Kidney (tissue), 22 donors: ENCODE measurements at places on chromosomes 11 and 22. TPM values are rescaled to one million over a fixed set of nuclear protein-coding genes. Genes with fewer than 3 reads are reported as not detected.

Gene ST14
- 59.3 TPM for polyA plus RNA-seq

- DNase-seq: no peak
Observed at GRCh38 chr11:14094481-14095037, 132.0 kb downstream of the SPON1 start.

DNA sequence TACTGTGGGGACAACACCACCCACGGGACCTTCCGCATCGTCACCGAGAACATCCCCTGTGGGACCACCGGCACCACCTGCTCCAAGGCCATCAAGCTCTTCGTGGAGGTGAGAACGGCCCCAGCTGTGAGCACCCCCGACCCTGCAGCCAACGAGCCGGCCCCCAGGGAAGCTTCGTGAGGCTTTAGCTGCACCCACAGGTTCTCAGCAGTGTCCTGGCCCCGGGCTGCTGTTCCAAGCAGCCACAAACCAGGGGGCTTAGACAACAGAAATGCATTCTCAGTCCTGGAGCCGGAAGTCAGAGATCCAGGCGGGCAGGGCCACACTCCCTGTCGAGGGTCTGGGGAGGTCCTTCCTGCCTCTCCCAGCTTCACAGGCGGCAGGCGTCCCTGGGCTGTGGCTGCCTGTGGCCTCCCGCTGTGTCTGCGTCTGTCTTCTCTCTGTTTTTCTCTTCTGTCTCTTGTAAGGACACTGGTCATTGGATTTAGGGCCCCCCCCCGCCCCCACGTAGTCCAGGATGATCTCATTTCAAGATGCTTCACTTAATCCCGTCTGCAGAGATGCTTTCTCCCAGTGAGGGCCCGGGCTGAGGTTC is 12.5 kb downstream of the MUC5B start:
- no peak for DNase-seq

Gene FOSL1
- 0.37 TPM for polyA plus RNA-seq

Gene RIMBP3C
- not detected for polyA plus RNA-seq

Gene VSIG2
- polyA plus RNA-seq: 11.7 TPM

Gene SAA1
- 6.4 TPM for polyA plus RNA-seq

Gene KRTAP5-1
- not detected for polyA plus RNA-seq

DNA sequence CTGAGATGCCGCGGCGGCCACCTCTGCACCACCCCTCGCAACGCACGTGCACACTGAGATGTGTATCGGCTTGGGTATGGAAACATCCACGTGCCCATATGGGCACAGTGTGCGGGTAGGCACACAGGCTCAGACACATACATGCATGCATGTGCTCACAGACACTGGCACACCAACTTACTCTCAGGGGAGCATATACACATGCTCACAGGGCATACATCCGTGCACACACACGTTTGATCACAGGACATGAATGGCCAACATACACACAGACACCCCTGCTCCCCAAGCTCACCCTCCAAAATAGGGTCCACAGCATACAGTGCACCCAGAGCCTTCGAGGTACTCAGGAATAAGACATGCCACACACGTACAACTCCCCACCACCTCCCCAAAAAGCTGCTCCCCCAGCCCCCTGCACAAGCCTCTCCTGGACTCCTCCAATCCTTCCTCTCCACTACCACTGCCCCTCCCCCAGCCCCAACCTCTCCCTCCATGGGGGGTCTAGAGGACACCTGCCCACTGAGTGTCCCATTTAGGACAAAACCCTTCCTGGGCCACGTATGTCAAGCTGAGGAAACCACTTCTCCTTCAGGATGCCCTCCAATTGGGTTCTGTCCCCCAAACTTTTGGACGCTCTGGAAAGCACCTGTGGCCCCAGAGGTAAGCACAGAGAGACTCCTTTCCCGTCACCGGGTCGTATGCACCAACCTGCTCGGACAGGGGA is 53.1 kb downstream of the SLC22A12 start:
- DNase-seq: no peak

DNA sequence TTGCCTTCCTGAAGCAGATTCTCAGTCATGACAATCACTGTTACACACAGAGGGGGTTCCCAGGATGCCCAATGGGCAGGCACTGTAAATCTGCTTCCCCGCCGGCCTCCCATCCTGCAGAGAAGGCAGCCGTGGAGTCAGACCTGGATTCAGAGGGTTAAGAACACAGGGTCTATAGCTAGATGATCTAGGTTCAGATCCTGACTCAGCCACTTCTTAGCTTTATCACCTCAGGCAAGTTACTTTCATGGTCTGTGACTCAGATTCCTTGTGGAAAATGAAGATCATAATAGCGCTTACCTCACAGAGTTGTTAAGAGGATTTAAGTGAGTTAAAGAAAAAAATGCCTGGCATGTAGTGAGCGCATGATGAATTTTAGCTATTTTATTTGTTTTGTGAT is 95.9 kb downstream of the TIMP3 start:
- DNase-seq: no peak
